ENCODE measurements at places on chromosomes 7 and 10. TPM values are rescaled to one million over a fixed set of nuclear protein-coding genes. Genes with fewer than 3 reads are reported as not detected.

The AGR2 gene
- total RNA-seq: not detected

The AOAH gene
- total RNA-seq: 0.07 TPM

The ZNF488 gene
- total RNA-seq: 0.07 TPM

The PAX2 gene
- not detected for total RNA-seq

The EPHA1 gene
- 0.07 TPM for total RNA-seq

The CUBN gene
- 6.8 TPM for total RNA-seq

The C10orf53 gene
- total RNA-seq: not detected

The MRLN gene
- total RNA-seq: not detected

The FOXP2 gene
- 0.34 TPM for total RNA-seq

The TMEM229A gene
- total RNA-seq: not detected

The SAP25 gene
- total RNA-seq: not detected

The ANKRD1 gene
- total RNA-seq: 785 TPM

The PRSS1 gene
- not detected for total RNA-seq

The OSBPL3 gene
- 28.7 TPM for total RNA-seq

The GHRHR gene
- not detected for total RNA-seq

The PON1 gene
- not detected for total RNA-seq

The SPRN gene
- 0.05 TPM for total RNA-seq

The PLAC9 gene
- 1.7 TPM for total RNA-seq

The AKR1B15 gene
- not detected for total RNA-seq

The MEIG1 gene
- not detected for total RNA-seq

The PNLIPRP1 gene
- not detected for total RNA-seq
